Upper lobe of left lung (tissue), 6 donors: ENCODE measurements at places on chromosomes 13 and 19. TPM values are rescaled to one million over a fixed set of nuclear protein-coding genes. Genes with fewer than 3 reads are reported as not detected.

DNA sequence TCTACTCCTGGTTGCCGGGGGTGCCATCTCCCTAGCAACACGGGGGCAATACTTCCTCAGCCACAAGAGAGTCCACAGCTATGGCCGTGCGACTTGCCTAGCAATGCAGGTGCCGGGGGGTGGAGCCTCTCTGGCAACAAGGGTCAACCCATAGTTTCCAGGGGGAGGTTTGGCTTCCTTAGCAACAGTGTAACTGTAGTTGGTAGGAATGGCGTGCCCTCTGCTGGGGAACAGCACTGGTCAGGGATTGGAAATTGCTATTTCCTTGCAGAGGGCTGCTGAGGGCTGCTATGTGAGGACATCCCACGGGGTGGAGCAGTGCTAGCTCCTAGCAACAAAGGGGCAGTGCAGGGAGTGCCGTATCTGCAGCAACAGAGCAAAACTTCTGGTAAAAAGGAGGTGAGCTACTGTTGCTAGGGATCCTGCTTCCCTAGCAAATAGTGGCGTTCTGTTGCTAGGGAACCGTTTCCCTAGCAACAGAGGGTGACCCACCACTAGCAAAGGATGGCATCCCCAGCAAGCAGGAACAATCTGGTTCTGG lies 7.0 kb upstream of the TMC4 start:
- DNase-seq = no peak

DNA sequence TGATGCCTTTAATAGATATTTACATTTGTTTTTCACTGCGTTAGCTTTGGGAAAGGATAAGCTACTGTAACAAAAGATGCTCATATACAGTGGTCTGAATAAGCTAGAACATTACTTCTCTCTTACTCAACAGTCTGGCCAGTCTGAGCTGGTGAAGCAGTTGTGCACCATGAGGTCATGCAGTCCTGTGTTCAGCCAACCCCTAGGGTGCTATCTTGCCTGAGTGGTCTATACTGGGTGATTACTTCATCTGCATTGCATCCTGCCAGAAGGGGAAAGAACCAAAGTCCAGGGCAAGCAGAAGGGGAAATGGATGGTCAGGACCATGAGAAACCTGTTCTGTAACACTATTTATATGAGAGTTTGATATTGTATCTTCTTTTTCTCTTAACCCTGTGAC lies 31.5 kb downstream of the ERCC5 start:
- DNase-seq = no peak

GRCh38 chr19:43519436-43520088 lies 7.4 kb downstream of the ETHE1 start:
- DNase-seq = peak; percentile 75

DNA sequence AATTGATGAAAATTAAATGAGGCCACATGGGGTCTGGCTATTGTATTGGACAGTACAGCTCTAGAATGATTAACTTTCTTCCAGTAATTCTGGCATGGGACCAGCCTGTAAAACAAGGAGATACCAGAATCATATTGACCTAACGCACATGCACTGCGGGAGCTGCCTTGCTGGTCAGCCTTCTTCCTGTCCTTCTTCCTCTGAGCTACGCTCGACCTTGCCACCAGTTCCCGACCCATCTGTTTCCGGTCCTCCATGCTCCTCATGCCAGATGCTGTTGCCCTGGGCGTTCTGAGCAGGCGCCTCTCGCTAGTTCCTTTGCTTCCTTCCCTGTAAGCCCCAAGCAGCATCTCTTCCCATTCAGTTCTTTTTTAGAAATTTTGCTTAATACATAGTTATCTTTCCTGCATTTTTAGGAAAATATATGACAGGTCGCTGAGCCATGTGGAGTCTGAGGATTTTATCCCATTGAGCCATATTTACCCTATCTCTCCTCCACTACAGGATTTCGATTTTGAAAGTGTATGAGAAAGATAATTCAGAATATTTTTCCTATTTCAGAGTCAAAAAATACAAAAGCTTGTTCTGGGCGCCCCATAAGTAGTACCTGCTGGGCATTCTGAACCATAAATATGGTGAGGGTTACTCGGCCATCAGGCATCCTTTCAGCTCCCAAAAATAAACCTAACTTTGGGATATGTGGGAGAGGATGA lies 38.6 kb downstream of the TNFRSF19 start:
- peak; percentile 42 for DNase-seq

DNA sequence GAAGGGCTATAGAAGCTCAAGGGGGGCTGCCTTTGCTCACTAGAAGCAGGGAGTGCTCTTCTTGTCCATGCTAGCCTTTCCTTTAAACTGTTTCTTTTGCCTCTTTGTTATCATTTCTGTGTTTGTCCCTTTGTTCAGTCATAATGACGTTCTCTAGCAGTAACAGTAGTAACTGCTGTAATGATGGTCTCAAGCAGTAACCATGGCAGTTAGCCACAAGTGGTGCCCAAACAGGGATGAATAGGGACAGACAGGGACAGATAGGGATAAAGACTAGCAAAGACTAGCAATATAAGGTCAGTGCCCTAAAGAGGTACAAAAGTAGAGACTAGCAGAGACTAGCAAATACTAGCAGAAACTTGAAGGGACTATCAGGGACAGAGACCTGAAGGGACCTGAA lies 869.0 kb upstream of the PRR20A start:
- DNase-seq = no peak

DNA sequence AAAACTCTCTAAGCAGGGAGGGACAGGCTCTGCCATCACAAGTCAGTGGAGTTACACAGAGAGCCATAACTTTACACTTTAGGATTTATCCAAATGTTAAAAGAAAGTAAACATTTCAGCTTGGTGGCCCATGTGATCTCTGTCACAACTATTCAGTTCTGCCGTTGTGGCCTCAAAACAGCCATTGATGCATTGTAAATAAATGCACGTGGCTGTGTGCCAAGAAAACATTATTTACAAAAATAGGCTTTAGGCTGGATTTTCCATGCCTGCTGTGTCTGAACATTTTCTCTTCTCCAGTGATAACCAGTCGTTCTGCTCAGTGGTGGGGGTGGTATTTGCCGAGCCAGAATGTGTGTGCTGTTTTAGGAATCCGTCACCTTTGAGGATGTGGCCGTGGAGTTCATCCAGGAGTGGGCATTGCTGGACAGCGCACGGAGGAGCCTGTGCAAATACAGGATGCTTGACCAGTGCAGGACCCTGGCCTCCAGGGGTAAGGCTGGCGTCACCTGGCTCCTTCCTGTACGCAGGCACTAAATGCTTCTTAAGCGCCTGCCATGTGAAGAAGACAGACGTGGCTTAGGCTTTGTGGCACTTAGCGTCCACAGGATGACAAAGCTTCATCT lies 4.9 kb downstream of the ZNF333 start:
- DNase-seq = no peak

- DNase-seq = no peak
Measured at GRCh38 chr19:5987077-5987818, 9.3 kb upstream of the RANBP3 start.

DNA sequence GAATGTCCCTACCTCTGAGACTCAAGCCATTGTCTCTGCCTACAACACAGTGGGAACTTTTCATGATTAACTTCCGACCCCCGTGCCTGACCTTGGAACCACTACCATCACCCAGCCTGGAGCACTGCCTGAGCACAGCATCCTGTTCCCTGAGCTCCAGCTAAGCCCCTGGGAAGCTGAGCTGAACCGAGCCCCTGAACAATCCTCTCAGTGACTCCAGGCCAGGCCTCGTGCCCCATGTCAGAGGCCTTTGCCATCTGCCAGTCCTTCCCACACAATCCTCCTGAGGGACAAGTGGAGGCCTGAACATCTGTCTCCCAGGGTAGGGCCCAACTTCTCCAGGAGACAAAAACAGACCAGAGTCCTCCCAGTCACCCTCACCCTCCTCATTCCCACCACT lies 17.5 kb downstream of the CEACAM3 start:
- no peak for DNase-seq

GRCh38 chr13:106369091-106369490 lies 166.4 kb downstream of the EFNB2 start:
- DNase-seq = no peak

DNA sequence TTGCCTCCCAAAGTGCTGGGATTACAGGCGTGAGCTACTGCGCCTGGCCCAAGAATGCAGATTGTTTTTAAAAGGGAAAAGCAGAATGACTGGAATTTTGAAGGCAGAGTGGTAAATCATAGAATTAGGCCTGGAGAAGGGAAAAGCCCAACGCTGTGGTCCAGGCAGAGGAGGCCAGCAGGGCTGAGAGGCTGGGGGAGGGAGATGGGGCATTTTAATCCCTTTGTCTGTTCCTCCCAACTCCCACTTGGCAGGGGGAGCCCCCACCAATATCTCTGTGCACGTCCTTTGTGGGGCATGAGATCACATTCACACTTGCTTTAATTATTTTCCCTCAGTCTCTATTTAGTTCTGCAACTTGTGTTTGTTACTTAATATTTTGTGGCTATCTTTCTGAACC lies 54.4 kb upstream of the RANBP3 start:
- DNase-seq = no peak

GRCh38 chr13:25836574-25837336 lies 215.1 kb downstream of the SHISA2 start:
- no peak for DNase-seq

DNA sequence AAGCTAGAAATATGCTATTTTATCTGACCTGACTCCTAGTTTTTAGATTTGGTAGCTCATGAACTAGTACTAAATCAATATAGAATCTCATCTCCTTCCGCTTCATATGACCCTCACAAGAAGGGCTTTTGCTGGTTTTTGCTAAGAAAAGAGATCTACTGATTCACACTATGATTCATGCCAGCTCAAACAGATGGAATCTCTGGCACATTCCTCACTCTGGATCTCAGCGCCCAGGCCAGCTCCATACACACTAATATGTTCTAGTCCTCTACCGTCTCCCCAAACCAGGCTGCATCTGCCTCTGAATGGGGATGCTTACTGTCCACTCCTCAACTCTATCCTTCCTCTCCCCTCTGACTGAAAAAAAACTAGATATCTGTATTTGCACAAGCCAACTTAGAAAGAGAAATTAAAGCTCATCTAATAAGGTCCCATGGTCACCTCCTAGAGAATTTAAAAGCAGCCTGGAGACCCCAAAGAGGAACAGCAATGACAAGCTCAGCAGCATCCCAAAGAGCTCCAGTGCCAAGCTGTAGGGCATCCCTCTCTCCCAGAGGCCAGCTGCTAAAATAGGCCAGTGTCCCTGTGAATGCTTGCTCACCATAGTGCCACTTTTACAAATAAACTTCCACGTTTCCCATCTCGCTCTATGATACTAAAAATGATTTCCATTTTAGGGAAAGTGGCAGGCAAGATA lies 74.9 kb downstream of the LHFPL6 start:
- DNase-seq = no peak

GRCh38 chr13:23605831-23606230 lies 35.6 kb downstream of the TNFRSF19 start:
- DNase-seq = no peak

DNA sequence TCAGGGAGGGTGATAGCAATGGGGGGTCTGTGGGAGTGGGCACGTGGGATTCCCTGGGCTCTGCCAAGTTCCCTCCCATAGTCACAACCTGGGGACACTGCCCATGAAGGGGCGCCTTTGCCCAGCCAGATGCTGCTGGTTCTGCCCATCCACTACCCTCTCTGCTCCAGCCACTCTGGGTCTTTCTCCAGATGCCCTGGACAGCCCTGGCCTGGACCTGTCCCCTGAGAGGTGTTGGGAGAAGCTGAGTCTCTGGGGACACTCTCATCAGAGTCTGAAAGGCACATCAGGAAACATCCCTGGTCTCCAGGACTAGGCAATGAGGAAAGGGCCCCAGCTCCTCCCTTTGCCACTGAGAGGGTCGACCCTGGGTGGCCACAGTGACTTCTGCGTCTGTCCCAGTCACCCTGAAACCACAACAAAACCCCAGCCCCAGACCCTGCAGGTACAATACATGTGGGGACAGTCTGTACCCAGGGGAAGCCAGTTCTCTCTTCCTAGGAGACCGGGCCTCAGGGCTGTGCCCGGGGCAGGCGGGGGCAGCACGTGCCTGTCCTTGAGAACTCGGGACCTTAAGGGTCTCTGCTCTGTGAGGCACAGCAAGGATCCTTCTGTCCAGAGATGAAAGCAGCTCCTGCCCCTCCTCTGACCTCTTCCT lies 9.3 kb upstream of the CEACAM7 start:
- no peak for DNase-seq

- DNase-seq = no peak
Measured at GRCh38 chr13:79846386-79846785, 365.4 kb downstream of the NDFIP2 start.

DNA sequence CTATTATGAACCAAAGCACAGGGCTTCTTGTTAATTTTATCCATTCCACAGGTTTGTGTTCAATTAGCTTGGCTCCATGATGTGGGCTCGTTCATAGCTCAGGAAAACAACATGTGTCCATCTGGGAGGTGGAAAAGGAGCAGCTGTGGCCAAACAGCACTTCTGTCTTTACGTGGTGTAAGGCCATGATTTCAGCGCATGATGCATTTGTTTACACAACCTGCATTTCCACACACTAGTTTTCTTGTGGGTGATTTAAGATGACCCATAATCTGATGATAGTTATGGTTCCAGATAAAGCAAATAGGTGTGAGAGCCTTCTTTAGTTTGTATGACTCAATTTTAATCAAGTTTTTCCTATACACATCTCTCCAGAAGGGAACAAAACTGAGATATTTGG lies 101.7 kb downstream of the TNFRSF19 start:
- no peak for DNase-seq

- no peak for DNase-seq
Measured at GRCh38 chr13:25069911-25070310, 26.0 kb upstream of the PABPC3 start.

DNA sequence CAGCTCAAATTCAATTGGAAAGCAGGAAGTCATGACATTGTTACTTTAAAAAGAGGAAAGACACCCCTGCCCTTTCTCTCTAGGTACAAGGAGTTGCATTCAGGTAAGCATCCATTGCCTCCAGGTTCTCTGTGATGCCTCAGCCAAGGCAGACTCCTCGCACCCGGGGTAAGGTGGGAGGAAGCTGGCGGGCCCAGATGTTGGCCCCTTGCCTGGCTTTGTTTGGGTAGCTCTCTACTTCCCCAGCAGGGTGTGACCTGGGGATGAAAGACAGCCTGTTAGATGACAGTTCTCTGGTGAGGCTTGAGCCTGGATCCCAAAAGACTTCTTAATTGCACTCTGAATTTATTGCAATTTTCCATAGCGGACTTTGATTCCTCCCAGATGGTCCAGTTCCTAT lies 25.6 kb downstream of the SHISA2 start:
- peak; percentile 13 for DNase-seq

The ANO8 gene
- total RNA-seq = 18.8 TPM

The TIMM50 gene
- total RNA-seq = 55.7 TPM

The ZNF136 gene
- total RNA-seq = 9.7 TPM

The OR7D2 gene
- total RNA-seq = not detected
